ENCODE measurements at places on chromosomes 3 and 15.

GRCh38 chr3:153928851-153929250 is 192.3 kb upstream of the ARHGEF26 start:
- no peak for DNase-seq

- no peak for DNase-seq
Observed at GRCh38 chr3:128036119-128036518, 16.1 kb upstream of the SEC61A1 start.

DNA sequence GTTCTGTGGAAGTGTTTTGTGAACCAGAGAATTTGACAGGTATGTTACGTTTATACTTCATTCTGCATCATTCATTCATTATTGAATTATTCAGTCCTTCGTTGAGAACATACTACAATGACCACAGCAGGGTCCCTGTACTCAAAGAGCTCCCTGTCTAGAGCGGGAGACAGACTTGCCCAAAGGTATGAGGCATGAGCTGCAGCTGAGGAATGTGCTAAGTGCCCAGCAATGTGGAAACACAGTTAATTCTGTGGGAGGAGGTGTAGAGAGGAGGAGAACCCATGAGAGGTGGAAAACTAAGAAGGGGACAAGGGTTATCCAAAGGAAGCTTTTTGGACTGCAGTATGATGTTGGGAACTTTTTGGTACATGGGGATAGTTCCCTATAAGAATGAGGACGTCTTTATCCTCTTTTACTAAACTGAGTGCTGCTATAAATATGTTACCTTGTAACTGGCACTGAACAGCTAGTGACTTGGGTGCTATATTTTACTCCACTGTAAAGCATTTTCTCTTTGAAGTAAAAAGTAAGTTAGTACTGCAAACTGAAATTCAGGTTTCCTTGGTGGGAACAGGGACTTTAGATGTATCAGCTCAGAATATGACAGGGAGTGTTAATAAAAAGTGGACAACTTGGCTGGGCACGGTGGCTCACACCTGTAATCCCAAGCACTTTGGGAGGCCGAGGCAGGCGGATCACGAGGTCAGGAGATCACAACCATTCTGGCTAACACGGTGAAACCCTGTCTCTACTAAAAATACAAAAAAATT is 5.7 kb downstream of the SMAD3 start:
- no peak for DNase-seq

- no peak for DNase-seq
Observed at GRCh38 chr15:56244038-56244810, 545 bp upstream of the RFX7 start.

DNA sequence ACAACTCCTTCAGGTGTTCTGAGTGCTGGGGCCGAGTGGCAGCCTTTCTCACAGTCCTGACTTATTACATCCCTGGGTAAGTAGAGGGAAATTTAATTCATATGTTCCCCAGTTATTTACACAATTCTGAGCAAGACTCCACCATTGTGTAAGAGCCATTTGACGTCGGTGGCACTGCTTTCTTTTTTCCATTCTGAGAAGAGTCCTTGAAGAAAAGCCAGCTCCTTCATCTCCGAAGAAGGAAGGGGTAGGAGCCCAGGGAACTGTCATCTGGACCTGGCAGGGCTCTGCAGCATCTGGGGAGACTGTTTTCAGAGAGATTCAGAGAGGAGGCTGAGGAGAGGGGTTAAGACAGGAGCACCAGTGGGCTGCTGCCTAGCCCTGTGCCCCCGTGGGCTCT is 22.6 kb upstream of the MASP1 start:
- DNase-seq: no peak

- DNase-seq: no peak
Observed at GRCh38 chr3:187789872-187790271, 44.6 kb upstream of the BCL6 start.

DNA sequence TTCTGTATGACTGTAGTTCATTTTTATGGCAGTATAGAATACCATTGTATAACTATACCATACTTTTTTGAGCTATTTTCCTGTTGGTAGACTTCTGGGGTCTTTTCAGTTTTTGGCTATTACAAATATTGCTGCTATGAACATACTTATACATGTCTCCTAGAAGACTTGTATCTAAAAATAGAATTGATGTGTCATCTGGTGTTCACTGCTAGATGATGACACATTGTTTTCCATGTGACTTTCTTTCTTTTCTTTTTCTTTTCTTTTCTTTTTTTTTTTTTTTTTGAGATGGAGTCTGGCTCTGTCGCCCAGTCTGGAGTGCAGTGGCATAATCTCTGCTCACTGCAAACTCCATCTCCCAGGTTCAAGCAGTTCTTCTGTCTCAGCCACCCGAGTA is 69.8 kb downstream of the SH3GL3 start:
- no peak for DNase-seq
